Activated naive CD8-positive, alpha-beta T cell treated with anti-CD3 and anti-CD28 coated beads, Interleukin-2, amount 10 ng/mL, durations not matched to agents 7 days and 5 days (primary cell): ENCODE measurements at places on chromosomes 1 and 21. TPM values are rescaled to one million over a fixed set of nuclear protein-coding genes. Genes with fewer than 3 reads are reported as not detected.
A peak's percentile ranks its signal among the peaks of the same experiment; 100 is the strongest.

DNA sequence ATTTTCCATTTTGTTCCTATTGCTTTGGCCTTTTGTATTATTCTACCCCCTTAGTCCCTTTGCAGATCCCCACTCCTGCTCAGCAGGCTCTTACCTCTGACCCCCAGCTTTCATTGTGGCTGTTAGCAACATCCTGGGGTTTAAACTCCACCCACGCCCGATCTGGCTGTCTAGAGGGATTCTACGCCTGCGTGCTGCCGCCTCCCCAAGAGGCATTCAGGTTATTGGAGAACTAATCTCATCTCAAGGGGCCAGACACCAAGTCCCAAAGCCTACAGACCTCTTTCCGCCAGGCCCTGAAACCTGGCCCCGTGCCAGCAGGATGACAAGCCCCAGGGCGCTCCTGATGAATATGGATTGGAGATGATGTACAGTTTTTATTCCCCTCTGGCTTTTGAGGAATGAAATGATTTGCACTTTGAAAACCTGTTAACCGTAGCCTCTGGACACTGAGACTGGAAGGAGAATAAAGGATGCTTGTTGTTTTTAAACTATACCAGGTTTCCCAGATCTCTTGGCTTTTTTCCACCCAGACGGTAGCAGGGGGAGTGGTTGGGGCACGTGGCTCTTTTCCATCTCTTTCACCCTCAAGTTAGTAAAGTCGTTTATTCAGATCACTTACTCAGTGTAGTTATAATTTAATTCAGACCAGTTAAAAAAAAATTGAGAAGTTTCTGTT, 14.5 kb upstream of the IKBKE start:
- no peak for DNase-seq
- H3K4me3 ChIP-seq, result no peak overlapping the region
- peaks cover 6% of the 10 kb centered on the region for H3K4me1 ChIP-seq
- H3K36me3 ChIP-seq, result peaks cover 13% of the 10 kb centered on the region
- no peaks in the 10 kb centered on the region for H3K27me3 ChIP-seq
- no peak overlapping the region for H3K27ac ChIP-seq

DNA sequence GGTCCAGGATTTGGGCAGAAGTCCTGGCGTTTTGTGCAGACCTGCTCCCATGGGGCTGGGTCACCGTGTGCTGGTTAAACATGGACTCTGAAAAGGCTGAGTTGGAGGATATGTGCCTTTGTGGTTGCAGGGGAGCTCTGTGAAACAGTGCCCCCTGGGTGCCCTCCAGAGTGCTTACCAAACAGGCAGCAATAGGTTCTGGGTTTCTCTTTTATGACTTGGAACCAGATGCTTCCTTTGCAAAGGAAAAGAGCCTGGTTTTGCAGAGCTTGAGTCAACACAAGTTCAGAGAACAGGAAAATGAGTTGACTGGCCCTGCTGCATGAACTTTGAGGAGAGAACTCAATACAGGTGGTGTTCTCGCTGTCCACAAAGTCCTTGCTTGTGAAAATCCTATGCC, 288.9 kb downstream of the TM2D1 start:
- H3K27ac ChIP-seq, result no peak overlapping the region
- peaks cover 2% of the 10 kb centered on the region for H3K27me3 ChIP-seq
- no peaks in the 10 kb centered on the region for H3K4me1 ChIP-seq

DNA sequence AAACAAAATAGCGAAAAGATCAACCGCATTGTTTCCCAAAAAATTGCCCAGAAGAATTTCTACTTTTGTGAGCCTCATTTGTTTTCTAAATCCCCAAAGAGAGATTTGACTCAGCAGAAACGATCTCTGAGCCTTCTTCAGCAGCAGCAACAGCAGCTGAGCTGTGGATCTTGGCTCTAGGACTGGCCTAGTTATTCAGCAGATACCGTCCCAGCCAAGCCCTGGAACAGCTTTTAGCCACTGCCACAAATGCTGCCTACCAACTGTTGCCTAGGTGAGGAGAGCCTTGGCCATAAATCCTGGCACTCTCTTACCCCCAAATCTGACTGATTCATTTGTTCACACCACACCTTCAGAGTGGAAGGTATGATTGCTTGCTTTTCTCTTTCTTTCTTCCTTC, 320.1 kb downstream of the TGFB2 start:
- H3K36me3 ChIP-seq, result no peaks in the 10 kb centered on the region
- H3K27me3 ChIP-seq, result no peaks in the 10 kb centered on the region
- DNase-seq, result no peak
- no peaks in the 10 kb centered on the region for H3K4me1 ChIP-seq
- no peak overlapping the region for H3K27ac ChIP-seq
- H3K4me3 ChIP-seq, result no peak overlapping the region

GRCh38 chr1:109255097-109255651, 5.8 kb downstream of the CELSR2 start:
- no peak overlapping the region for H3K27ac ChIP-seq
- no peak for DNase-seq
- H3K27me3 ChIP-seq, result no peaks in the 10 kb centered on the region
- no peaks in the 10 kb centered on the region for H3K36me3 ChIP-seq
- H3K4me3 ChIP-seq, result no peak overlapping the region
- no peaks in the 10 kb centered on the region for H3K4me1 ChIP-seq

DNA sequence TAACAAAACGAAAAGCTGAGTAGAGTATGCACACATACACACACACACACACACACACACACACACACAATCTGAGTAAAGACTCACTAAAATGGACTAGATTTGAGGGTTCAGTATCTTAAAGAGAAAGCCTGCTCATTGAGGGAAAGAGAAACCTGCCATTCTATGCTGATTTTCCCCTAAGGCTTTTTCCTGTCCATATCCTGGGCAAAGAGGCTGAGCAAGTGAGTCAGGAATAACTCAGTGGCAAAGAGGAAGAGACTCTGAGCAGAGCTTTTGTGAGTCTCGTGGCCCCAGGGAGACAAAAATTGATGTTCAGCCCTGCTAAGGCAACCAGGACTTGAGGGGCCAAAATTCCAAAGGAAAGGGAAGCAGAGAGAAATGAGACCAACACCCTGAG, 37.3 kb upstream of the RUNX1 start:
- H3K4me1 ChIP-seq, result peaks cover 2% of the 10 kb centered on the region
- H3K27me3 ChIP-seq, result peaks cover 8% of the 10 kb centered on the region
- DNase-seq, result no peak
- peaks cover 1% of the 10 kb centered on the region for H3K36me3 ChIP-seq
- H3K27ac ChIP-seq, result no peak overlapping the region

DNA sequence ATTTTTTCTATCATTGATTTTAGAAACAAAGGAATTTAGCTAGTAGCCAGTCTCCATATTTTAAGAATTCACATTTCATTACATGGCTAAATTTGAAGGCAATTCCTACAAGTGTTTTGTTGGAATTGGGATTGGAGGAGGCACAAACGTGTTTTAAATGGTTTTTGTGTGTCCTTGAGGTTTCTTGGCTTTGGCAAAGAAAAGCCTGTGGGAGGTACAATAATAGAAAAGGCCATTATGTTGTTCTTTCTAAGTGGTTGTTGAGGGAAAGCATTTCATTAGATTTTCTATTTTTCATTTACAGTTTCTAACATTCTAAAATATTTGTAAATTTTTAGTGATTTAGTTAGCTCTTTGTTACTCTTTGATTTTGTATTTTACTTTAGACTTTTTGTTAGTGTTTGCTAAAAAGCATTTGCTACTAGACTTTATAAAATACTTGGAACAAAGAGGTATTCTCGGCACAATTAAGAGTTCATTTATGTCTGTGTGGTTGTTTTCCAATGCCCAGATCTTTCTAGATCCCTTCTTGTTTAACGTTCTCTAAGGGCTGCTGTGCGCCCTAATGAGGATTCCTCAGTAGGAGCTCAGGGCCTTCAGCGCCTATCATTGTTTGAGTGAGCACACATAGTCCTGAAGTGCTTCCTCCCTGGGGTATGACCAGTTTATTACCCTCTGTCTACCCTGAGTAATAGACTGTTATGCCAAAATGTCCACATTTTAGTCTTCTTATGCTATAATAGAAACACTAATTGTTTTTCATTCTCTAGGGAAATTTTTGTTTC, 70.0 kb upstream of the KIAA1614 start:
- no peaks in the 10 kb centered on the region for H3K27me3 ChIP-seq
- no peak for DNase-seq
- H3K4me3 ChIP-seq, result no peak overlapping the region

DNA sequence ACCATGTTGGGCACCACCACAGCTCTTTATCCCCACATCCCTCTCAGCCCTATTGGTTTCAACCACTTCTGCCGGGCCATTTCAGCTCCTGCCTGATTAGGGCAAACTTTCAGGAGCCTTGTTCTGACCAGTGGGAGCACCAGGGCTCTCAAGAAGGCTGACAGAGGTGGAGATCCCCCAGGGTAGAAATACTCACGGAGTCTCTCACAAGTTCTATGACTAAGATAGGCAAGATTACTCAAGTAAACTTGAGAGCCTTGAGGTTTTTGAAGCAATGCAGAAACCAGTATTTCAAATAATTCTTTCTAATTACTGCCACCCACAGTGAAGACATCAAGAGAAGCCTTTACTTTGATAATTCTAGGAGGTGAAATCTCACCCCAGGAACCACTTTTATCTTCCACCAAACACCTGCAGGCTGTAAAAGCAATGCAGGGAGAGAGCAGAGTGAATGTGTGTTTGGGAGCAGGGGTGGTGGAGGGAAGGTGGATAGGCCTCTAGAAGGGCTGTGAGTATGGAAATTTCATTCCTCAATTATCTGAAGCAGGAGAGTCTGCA, 6.6 kb upstream of the PTCH2 start:
- no peaks in the 10 kb centered on the region for H3K4me1 ChIP-seq
- no peaks in the 10 kb centered on the region for H3K27me3 ChIP-seq
- no peak overlapping the region for H3K27ac ChIP-seq
- H3K4me3 ChIP-seq, result no peak overlapping the region
- peaks cover 16% of the 10 kb centered on the region for H3K36me3 ChIP-seq
- DNase-seq, result no peak

DNA sequence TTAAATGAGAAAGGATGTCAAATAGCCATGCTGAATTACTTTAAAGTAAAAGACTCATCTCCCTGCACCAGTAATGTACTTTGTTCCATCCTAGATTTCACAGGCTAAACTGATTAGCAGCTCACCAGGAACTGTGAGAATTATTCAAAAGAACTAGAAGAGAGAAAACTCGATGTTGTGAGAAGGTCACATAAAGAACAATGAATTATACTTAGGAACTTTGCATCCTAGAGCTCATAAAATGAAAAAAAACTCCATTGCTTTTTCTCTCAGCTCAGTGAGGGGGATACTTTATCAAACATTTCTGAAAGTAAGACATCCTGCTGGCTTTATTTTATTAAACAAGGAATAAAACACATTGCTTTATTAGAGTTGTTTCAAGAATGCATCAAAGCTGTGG, 278.5 kb downstream of the MRPL39 start:
- H3K4me1 ChIP-seq, result no peaks in the 10 kb centered on the region
- DNase-seq, result no peak
- no peaks in the 10 kb centered on the region for H3K36me3 ChIP-seq

DNA sequence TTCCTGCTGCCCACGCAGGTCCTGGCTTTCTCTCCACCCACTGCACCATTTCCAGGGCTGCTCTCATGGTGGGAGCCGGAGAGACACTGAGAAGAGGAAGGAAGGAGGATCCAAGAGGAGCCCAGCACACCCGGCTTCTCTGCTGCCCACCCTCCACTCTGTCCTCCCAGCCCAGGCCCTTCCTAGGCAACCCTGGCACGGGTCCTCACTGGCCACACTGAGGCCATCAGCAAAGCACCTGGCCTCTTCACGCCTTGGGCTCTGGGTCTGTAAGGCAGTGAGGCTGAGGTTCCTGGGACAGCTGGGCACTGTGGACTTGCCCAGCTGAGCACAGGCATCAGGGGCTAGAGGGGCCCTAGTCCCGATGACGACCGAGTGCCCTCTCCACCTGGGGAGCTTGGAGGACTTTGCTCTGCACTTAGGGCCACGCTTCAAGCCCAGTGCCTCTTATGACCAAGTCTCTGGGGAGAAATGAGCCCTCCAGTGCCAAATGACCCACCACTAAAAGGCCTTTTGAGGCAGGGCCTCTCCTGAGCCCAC, 43.1 kb downstream of the PDE9A start:
- no peaks in the 10 kb centered on the region for H3K4me1 ChIP-seq
- DNase-seq, result no peak
- H3K27ac ChIP-seq, result no peak overlapping the region

DNA sequence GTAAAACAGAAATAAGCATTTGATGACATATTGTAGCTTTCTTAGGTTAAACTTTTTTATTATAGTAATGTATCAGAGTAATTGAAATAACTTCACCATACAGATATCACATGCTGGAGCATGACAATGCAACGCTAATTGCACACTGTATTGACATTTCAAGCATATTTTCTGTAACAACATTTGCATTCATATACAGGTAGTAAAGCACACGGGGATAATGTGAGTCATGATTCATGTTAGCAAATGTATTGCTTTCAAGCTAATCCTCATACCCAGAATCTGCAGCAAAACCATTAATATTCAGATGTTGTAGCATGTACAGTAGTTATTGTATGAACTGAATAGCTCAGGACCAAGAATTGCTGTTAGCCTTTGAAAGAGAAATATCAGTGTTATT, 133.9 kb downstream of the TTLL7 start:
- no peaks in the 10 kb centered on the region for H3K27me3 ChIP-seq
- H3K4me3 ChIP-seq, result no peak overlapping the region
- peaks cover 9% of the 10 kb centered on the region for H3K4me1 ChIP-seq
- H3K36me3 ChIP-seq, result no peaks in the 10 kb centered on the region

- peaks cover 64% of the 10 kb centered on the region for H3K27me3 ChIP-seq
- DNase-seq, result no peak
- H3K27ac ChIP-seq, result no peak overlapping the region
- H3K36me3 ChIP-seq, result no peaks in the 10 kb centered on the region
- no peak overlapping the region for H3K4me3 ChIP-seq
Observed at GRCh38 chr1:110074166-110074565, 3.7 kb upstream of the ALX3 start.

- no peak for DNase-seq
- no peaks in the 10 kb centered on the region for H3K27me3 ChIP-seq
Observed at GRCh38 chr1:151369621-151370048, 2.9 kb downstream of the SELENBP1 start.

DNA sequence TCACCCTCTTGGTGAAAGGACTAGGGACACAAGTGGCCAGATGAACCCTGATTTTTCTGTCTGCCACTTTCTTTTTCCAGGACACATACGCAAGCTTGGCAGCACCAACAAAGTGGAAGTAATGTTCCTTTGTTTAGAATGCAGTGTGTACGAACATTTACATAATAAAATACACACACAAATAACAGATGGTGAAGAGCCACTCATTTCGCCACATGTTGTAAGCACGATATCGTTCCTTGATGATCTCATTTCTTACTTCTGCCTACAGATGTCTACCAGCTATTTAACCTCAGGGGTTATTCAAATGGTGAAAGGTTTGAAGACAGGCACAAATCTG, 670.2 kb upstream of the CXADR start:
- DNase-seq, result no peak
- no peaks in the 10 kb centered on the region for H3K36me3 ChIP-seq
- no peak overlapping the region for H3K27ac ChIP-seq
- H3K4me1 ChIP-seq, result no peaks in the 10 kb centered on the region
- H3K27me3 ChIP-seq, result no peaks in the 10 kb centered on the region
- H3K4me3 ChIP-seq, result no peak overlapping the region

GRCh38 chr1:51728611-51729155, 111.8 kb downstream of the OSBPL9 start:
- no peaks in the 10 kb centered on the region for H3K27me3 ChIP-seq
- H3K4me3 ChIP-seq, result peak overlapping the region; percentile 91
- no peaks in the 10 kb centered on the region for H3K36me3 ChIP-seq
- DNase-seq, result no peak
- peaks cover 18% of the 10 kb centered on the region for H3K4me1 ChIP-seq

CSMD2 gene
- total RNA-seq, result not detected

UBXN10 gene
- 0.28 TPM for total RNA-seq

GPR52 gene
- 3.5 TPM for total RNA-seq

COL8A2 gene
- total RNA-seq, result 0.19 TPM
